Right hindlimb (tissue), 1 donor: ENCODE measurements at places on chromosomes 7 and 10.

- DNase-seq = peak; percentile 54
These were observed 117.5 kb downstream of the PLXNA4 start for GRCh38 chr7:132458729-132459128.

- DNase-seq = no peak
These were observed 694.8 kb downstream of the PHTF2 start for GRCh38 chr7:78493401-78493800.

DNA sequence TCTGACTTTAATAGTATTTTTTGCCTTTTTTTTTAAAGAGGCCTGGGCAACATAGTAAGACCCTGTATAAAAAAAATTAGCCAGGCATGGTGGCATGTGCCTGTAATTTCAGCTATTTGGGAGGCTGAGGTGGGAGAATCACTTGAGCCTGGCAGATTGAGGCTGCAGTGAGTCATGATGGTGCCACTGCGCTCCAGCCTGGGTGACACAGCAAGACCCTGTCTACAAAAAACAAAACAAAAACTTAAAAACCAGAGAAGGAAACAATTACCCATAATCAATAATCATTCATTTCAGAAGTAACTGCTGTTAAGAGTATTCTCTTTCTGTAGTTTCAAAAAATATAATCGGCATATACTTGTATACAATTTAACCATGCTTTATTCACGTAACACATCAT is 28.0 kb downstream of the VPS26A start:
- no peak for DNase-seq

DNA sequence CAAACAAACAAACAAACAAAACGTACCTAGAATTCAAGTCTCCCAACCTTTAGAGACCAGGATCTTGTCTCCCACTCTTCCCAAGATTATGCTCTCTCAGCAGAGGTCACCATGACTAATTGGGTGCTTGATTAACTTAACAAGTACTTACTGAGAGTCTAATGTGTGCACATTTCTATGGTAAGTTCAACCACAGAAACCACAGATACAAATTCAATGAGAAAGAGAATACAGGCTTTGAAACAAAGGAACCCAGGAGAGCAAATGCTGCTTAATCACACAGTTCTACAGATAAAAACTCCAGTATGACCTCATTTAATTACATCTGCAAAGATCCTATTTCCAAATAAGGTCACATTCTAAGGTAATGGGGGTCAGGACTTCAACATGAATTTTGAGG is 142.8 kb downstream of the DNAJC1 start:
- DNase-seq = no peak

DNA sequence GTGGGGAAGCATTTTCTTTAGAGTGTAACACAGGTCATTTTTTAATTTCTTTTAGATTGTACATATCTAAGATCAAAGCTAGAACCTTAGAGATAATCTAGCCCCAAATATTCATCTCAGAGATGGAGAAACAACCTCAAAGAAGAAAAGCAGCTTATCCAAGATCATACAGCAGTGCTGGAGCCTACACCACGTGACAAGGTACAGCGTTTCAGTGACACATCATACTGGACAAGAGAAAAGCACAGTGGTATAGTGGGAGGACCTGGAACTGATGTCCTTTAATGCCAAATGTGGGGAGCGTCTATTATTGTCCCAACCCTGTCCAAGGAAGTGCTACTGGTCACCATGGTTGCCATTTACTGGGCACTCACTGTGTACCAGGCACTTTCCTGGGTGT is 445.8 kb downstream of the RPS24 start:
- DNase-seq = no peak

DNA sequence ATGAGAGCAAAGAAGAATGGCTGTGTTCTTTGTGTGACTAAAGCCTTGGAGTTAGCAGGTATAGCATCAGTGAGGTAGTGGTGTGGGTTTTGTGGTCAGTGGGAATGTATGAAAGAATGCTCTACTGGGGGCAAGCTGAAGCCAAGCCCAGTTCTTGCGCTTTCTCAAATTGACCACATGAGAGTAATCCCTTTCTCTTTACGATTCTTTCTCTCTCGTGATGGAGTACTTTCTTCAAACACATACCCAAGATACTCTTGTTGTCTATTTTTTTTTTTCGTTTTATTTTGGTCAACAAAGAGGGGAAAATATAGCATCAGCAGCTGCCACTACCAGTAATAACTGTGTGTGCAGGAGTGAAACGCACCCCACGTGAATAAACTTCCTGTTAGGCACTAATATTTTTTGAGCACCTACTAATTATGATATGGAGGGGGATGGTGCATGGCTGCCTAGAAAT is 8.4 kb upstream of the PANK1 start:
- no peak for DNase-seq

DNA sequence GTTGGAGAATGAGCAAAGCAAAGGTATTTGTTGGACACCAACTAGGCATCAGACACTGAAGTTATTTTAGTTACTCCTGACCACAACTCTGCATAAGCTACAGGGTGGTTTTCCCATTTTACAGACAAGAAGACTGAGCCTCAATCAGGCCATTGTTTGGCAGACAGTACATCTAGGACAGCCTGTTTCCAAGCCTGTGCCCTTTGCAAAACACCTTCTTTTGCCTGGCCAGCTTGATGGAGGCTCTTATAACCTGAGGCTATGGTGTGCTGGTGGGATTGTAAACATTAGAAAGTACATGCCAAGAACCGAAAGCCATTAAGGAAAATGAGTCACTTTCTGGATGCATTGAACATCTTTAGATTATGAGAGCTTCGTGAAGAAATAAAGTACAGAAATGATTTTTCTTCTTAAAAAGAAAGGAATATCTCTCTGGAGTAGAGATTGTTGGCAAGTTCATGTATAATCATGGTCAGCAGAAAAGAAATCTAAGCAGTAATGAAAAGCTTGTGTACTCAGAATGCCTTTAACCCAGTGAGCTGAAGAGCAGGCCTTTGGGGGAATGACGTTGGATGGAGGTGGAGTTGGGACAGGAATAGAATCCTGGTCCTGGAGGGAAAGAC is 140.6 kb downstream of the KIAA1217 start:
- DNase-seq = peak; percentile 76

GRCh38 chr7:130458257-130458656 is 17.4 kb upstream of the CEP41 start:
- DNase-seq = no peak

GRCh38 chr7:36690514-36691187 is 33.6 kb downstream of the AOAH start:
- DNase-seq = no peak

- DNase-seq = no peak
These were observed 115.6 kb downstream of the CDH23 start for GRCh38 chr10:71512312-71512711.

DNA sequence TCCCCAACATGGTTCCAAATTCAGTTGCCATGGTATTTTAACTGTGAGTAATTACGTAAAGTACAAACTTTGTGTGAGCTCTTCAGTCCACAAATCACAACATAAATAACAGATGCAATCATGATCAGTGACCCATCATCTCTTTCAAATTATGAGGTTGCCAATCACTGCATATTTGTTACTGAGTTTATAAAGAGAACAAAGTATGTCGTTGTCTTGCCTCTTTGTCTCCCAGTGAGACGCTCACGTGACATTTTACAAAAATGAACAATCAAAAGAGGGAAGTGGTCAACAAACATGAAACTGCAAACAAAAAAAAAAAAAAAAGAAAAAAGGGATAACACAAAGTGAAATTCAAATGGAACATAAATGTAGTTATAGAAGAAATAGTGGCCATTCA is 122.7 kb upstream of the PDSS1 start:
- DNase-seq = no peak

- DNase-seq = peak; percentile 58
These were observed 226.3 kb upstream of the NPVF start for GRCh38 chr7:25454562-25455041.

- no peak for DNase-seq
These were observed 9.2 kb downstream of the SSC4D start for GRCh38 chr7:76400248-76400647.

GRCh38 chr7:100074841-100075240 is 6.7 kb downstream of the ZNF3 start:
- no peak for DNase-seq

GRCh38 chr7:138257459-138258196 is 181.4 kb downstream of the AKR1D1 start:
- DNase-seq = no peak

- DNase-seq = peak; percentile 31
These were observed 6.4 kb downstream of the HOXA13 start for GRCh38 chr7:27193335-27194001.

- no peak for DNase-seq
These were observed 18.7 kb downstream of the LDB3 start for GRCh38 chr10:86686972-86687371.

DNA sequence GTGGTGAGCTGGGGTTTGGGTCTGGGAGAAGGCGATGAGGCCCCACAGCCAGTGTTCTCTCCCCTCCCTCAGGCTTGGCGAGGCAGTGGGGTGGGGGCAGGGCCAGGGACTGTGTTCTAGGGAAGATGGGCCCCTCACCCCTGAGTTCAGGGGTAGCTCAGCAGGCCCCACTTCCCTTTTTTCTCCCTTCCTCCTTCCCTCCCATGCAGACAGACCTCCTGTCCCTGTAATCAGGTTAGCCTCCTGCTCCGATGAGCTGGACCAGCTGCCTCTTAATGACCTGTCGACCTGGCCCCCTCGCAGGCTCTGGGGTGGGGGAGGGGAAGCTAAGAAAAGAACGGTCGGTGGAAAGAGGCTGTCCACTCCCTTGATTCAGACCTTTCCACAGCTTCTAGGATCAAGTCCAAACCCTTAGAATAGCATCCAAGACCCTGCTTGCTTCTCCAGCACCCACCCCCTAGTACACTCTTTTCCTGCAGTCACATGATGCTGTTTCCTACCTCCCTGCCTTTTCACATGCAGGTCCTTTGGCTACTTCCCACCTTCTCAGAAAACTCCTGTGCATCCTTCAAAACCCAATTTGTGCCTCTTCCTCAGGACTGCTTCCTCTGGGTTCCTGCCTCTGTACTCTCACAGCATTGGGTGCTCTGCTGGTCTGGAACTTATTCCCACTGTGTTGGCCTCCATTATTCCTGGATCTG is 64.1 kb downstream of the ZMIZ1 start:
- DNase-seq = no peak

DNA sequence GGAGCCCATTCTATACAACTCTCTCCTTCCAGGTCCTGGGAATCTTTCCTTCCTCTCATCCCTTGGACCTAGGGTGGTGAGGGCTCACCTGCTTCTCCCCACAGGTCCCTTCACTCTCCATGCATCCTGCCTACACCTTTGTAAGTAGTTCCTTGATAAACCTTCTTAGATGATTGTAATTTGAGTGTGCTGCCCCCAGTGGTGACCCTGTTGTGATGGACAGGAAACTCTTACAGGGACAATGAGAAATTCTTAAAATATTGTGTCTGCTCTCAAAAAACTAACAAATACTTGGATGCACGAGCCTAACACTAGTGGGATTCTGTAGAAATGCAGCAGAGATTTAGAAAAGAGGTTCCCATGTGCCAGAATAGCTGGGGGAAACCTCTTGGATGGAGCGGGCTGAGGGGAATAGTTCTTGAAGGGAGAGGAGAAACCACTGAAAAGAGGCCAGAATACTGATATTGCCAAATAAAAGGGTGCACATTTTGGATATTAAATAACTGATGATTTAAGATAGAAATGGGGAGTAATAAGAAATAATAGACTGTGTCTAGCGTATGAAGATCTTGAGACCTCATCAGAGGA is 6.7 kb upstream of the PAXIP1 start:
- DNase-seq = no peak

- DNase-seq = no peak
These were observed 123.5 kb upstream of the FERD3L start for GRCh38 chr7:19268737-19269136.

GRCh38 chr10:117454502-117454901 is 79.3 kb upstream of the PDZD8 start:
- DNase-seq = no peak

DNA sequence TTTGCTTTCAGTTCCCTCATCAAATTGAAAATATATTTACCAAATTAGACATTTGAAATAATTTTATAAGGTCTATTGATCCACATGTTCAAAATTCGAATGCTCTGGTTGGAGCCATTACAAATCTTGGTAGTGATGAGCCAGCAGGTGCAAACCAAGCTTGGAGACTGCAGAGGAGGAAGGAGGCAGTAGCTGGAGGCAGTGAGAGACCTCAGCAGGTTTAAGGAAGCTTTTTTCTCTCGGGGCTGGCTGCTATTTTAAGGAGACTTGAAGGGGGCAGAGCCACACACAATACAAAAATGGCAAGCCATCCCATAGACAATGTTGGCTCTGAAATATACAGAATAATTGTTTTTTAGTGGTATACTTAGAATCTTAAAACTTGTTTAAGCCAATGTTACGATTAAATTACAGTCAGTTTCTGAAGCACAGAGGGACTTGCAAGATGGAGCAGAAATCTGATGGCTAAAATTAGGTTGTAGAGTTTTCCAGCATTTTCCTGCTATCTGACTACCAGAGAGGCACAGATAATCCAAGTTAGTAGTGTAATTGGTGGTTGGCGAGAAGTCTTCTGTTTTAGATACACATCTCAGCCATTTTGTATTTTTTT is 185.8 kb downstream of the SNX10 start:
- DNase-seq = no peak

DNA sequence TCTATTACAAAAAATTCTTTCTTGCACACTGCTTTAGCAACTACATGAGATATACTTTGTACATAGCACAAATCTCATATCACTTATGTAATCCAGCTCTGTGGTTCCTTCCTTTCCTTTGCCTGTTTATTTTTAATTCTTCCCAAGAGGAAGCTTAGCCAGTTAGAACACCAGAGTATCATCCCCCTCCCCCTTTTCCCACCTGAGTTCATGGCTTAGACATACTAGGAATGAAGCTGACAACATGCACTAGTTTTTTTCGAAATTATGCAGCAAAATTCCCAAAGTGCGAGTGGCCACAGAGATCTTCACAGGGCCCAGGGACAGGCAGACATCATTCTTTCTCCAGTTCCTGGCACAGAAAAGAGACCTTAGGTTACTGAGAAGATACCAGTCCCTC is 17.8 kb downstream of the CAV1 start:
- no peak for DNase-seq

GRCh38 chr7:3067193-3067592 is 23.5 kb upstream of the CARD11 start:
- no peak for DNase-seq

GRCh38 chr7:15889507-15889906 is 203.0 kb upstream of the MEOX2 start:
- no peak for DNase-seq

- peak; percentile 56 for DNase-seq
These were observed 1.9 kb downstream of the AUTS2 start for GRCh38 chr7:69599955-69600709.
